ENCODE measurements at places on chromosomes 4 and X.

- no peak for DNase-seq
Observed at GRCh38 chr4:168893807-168894206, 116.2 kb downstream of the CBR4 start.

DNA sequence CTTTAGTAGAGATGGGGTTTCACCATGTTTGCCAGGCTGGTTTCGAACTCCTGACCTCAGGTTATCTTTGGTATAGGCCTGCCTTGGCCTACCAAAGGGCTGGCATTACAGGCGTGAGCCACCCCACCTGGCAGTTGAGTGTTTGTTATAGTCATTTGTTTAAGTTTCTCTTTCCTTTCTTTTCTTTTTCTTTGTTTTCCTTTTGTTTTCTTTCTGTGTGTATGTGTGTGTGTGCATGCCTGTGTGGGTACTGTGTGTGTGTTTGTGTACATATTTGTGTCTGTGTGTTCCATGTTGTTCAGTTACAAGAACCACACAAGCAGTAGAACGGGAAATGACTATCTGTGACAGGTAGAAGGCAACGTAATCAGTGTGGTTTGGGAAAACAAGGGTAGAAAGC lies 624.9 kb downstream of the FSTL5 start:
- DNase-seq, result no peak

- DNase-seq, result no peak
Observed at GRCh38 chrX:968148-968965, 244.1 kb downstream of the CRLF2 start.

- DNase-seq, result no peak
Observed at GRCh38 chr4:94722748-94723147, 35.0 kb upstream of the BMPR1B start.

- no peak for DNase-seq
Observed at GRCh38 chrX:153733651-153734240, 9.1 kb downstream of the ABCD1 start.

DNA sequence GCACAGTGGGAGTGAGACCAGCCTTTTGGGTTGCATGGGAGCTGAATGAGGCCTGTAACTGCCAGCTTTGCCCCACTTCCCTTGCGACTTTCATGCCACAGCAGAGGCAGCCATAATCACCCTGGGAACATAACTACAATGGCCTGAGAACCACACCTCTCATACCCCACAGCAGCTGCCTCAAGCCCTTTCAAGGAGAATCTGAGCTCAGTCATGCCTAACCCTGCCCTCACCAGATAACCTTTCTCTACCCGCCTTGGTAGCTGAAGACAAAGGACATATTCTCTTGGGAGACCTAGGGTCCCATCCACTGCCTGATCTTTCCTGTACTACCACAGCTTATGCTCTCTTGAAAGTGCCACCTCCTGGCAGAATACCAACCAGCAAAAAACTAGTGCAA lies 599.9 kb upstream of the IGFBP7 start:
- DNase-seq, result no peak

GRCh38 chr4:174834477-174834876 lies 5.4 kb upstream of the GLRA3 start:
- no peak for DNase-seq

- DNase-seq, result peak; percentile 84
Observed at GRCh38 chr4:80196922-80197573, at the start of gene PRDM8. PRDM8 (plus strand) TSS chr4:80197503; CDS start chr4:80200081, 2,578 bp downstream.

GRCh38 chrX:42000836-42001235 lies 77.5 kb upstream of the CASK start:
- no peak for DNase-seq

GRCh38 chrX:107825698-107826237 lies at the start of gene MID2:
MID2 (plus strand) TSS chrX:107825866; CDS start chrX:107826427, 561 bp downstream.
- no peak for DNase-seq

DNA sequence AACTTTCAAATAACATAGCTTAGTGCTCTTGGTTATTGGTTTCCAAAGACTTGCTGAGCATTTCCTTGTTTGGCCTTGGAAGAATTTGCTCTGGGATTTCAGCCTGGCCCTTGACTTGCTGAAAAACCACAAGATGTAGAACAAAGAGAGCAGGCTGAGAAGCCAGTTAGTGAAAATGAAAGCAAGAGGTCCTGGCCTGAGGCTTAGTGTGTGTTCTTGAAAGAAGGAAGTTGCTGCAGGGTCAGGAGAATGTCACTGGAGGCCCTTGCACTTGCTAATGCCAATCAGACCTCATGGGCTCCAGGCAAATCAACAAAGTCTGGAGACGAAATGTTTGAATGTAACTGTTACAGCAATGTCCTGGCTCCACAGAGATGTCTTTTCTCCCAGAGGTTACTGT lies 79.4 kb downstream of the SYNPO2 start:
- no peak for DNase-seq

DNA sequence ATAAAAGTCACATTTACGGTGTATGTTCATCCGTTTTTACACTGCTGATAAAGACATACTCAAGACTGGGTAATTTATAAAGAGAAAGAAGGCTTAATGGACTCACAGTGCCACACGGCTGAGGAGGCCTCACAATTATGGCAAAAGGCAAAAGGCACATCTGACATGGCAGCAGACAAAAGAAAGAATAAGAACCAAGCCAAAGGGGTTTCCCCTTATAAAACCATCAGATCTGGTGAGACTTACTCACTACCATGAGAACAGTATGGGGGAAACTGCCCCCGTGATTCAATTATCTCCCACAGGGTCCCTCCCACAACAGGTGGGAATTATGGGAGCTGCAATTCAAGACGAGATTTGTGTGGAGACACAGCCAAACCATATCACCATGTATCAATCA lies 7.3 kb upstream of the GUCY1B1 start:
- DNase-seq, result no peak

GRCh38 chr4:92864096-92864495 lies 560.3 kb downstream of the GRID2 start:
- peak; percentile 98 for DNase-seq

GRCh38 chrX:130539721-130540321 lies 138.0 kb downstream of the RBMX2 start:
- no peak for DNase-seq

DNA sequence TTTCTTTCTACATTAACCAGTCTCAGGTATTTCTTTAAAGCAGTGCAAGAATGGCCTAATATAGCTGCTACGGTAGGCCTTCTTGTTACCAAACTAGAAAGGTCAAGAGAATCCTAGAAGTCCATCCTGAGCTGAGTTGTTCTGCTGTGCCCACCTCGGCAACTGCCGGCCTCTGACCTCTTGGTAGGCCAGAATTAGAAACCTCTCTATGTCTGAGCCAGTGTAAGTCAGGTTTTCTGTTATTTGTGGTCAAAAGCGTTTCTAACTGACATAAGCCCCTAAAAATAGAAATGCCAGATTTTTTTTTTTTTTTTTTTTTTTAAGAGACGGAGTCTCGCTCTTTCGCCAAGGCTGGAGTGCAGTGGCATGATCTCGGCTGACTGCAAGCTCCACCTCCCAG lies 43.1 kb downstream of the SOWAHB start:
- no peak for DNase-seq

GRCh38 chrX:52078131-52078530 lies 9.1 kb upstream of the MAGED4B start:
- DNase-seq, result no peak

DNA sequence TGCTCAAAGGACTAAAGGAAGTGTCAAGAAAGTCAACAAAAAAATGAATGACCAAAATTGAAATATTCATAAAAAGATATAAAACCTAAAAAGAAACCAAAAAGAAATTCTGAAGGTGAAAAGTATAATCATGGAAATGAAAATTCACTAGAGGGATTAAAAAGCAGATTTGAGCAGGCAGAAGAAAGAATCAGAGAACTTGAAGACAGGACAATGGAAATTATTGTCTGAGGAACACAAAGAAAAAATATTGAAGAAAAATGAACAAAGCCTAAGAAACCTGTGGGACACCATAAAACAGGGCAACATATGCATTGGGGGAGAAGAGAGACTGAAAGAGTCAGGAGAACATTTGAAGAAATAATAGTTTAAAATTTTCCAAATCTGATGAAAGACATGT lies 9.9 kb upstream of the SPON2 start:
- DNase-seq, result no peak

GRCh38 chr4:132101526-132101925 lies 1047.6 kb upstream of the PCDH10 start:
- DNase-seq, result no peak

- no peak for DNase-seq
Observed at GRCh38 chr4:116829187-116829586, 256.2 kb downstream of the TRAM1L1 start.

- no peak for DNase-seq
Observed at GRCh38 chrX:34562006-34562405, 95.1 kb downstream of the TMEM47 start.

DNA sequence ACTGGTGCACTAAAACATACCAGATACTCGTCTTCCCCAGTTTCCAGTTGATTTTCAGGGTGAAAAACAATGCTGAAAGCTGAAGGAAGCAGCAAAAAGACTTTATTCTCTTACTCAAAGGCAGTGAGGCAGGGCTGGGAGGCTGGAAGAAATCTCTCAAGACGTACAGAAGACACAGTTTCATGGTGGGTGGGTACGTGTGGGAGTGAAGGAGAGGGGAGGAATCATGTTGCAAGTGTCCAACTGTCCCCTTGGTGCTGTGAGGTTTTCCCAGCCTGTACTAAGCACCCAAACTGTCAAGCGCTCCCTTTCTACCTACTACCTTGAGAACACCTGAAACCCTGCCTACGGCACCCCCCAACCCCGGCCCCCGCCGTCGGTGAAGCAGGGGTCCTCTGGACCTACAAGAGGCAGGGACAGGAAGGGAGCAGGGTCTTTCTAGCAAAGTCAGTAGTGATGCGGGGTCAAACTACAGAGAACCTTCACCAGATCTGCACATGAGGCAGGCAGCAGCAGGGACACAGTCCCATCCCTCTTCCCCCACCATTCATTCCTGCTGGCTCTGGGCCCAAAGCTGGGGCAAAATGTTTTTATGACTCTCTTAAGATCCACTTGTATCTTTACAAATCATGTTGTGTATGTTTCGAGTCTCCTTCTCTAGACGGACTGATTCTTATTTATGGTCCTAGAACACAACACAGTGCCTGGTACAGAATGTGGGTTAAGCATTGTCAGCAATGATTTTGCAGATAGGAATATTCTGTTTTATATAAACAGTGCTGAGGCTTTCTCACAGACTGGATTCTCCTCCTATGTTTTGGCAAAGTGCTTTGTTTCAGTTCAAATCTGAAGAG lies 2.4 kb upstream of the SETD7 start:
- DNase-seq, result no peak

- DNase-seq, result no peak
Observed at GRCh38 chr4:27023366-27023765, 162.7 kb downstream of the STIM2 start.

DNA sequence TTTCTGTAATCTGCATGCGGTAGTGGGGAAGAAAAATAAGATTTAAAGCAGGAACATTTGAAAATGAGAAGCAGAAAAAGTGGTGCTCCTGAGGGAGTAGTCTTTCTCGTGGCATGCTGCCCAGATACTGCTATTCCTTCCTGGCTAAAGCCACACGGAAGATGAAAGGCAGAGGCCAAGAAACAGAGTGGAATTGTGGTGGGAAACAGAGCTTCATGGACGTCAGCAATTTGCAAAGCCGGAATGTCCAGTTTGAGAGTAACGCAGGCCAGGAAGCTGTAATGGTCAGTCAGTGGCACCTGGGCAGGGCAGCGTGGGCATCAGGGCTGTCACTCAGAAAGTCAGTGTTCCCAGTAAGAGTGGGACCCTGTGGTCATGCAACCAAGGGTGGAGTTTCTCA lies 63.7 kb upstream of the FMR1 start:
- no peak for DNase-seq

DNA sequence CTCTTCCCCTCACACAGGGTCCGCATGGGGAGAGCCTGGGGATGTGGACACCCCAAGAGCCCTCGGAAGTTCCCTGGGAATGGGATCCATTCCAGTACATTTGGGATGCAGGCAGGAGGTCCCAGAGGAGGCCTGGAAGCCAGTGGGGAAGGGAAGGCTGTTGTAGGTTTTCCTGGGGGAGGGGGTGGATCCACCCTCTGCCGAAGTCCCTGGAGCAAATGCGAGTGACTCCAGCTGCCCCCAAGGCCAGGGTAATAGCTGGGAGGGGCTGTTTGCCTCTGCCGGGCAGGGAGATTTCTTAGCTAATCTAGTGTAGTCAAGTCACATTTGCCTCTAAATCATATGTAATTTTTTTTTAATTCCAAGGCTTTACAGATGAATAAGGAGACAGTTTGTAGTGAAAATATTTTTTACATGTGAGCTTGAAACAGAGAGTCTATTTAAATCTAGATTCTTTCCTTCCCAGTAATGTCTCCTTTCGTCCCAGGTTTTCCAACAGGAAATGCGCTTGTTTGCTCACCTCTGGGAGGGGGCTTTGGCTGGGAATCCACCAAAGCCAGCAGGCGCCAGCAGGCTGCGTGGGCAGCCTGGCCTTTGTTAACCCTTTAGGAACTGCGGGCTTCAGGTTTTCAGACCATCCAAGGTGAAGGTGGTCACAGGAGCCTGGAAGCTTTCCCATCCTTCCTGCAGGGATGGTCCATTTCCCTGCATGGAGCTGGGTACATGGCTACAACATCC lies 26.8 kb downstream of the SH3TC1 start:
- DNase-seq, result no peak

DNA sequence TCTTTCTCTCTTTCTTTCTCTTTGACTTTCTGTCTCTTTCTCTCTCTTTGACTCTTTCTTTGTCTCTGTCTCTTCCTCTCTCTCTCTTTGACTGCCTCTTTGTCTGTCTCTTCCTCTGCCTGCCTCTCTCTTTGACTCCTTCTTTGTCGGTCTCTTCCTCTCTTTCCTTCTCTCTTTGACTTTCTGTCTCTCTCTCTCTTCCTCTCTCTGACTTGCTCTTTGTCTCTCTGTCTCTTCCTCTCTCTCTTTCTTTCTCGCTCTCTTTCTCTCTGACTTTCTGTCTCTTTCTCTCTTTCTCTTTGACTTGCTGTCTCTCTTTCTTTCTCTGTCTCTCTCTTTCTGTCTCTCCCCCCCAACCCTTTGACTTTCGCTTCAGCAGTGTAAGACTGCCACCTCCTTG lies 36.4 kb upstream of the OGT start:
- no peak for DNase-seq

DNA sequence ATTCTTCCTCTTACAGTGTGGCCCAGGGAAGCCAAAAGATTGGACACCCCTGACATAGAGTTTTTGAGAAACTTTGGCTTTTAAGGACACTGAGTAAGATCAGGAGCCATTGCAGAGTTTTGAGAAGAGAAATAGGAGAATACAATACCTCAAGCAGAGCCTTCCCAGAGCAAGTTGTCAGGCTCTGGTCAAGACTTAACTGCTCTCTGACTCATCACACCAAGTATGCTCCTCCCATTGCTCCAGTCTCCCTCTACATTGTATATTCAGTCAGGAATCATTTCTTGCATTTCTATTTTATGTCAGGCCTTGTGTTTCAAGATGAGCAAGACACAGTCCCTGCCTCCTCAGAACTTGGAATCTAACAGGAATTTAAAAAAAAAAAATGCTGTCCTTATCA lies 176.4 kb upstream of the FMR1 start:
- no peak for DNase-seq

DNA sequence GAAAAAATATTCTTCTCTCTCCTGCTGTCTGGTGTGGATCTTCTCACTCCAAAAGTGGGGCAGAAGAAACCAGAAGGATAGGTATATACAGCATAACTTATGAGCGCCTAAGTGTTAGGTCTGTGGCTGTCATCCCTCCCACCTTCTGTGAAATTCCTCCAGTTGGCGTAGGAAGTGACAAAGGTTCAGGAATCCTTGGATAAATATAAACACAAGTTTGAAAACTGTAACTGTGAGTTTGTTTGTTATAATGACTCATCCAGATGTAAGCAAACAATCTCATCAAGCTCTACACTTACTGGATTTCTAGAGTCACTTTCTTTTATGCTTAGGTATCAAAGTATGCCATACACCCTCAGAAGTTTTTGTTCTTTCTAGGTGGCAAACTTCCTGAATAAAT lies 405.2 kb downstream of the FAT4 start:
- no peak for DNase-seq

- DNase-seq, result no peak
Observed at GRCh38 chrX:35382966-35383365, 415.2 kb upstream of the MAGEB16 start.

Data from NCI-H446 treated with DMSO at 0.1 percent for 48 hours (cell line).